ENCODE measurements at places on chromosomes 13 and 19.

- no peak for DNase-seq
Observed at GRCh38 chr19:17966550-17967256, at the start of gene KCNN1. KCNN1 (plus strand) TSS chr19:17967107; CDS start chr19:17973889, 6,782 bp downstream.

GRCh38 chr13:44573071-44573470 is 3.1 kb downstream of the TSC22D1 start:
- DNase-seq = no peak

- no peak for DNase-seq
Observed at GRCh38 chr19:44811122-44811419, 2.2 kb downstream of the BCAM start.

DNA sequence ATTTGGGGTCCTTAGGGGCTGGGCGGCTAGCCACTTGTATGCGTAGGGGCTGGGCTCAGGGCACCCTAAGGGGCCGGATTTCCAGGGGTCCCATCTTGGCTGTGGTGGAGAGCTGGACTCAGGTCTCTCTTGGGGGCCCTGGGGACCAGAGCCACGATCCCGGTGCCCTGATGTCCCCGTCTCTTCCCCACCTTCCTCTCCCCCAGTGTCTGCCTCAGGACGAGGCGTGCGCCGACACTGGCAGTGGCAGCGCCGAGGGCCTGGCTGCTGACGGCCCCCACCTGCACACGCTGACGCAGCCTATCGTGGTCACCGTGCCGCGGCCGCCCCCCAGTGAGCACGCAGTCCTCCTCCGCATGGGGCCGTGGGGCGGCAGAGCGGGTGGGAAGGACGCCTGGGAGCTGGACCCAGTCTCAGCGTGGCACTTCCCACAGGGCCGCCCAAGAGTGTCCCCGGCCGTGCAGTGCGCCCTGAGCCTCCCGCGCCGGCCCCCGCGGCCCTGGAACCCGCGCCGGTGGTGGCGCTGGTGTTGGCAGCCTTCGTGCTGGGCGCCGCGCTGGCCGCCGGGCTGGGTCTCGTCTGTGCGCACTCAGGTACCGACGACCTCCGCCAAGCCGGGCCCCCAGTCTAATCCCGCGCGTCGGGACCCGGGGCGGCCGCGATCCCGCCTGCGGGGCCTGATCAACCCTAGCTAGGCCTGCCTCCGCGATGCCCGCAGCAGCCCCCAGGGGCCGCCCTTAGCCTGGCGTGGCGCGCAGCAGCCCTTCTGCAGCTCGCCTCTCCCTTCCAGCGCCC is 2.7 kb upstream of the SNAPC2 start:
- DNase-seq = peak; percentile 28

DNA sequence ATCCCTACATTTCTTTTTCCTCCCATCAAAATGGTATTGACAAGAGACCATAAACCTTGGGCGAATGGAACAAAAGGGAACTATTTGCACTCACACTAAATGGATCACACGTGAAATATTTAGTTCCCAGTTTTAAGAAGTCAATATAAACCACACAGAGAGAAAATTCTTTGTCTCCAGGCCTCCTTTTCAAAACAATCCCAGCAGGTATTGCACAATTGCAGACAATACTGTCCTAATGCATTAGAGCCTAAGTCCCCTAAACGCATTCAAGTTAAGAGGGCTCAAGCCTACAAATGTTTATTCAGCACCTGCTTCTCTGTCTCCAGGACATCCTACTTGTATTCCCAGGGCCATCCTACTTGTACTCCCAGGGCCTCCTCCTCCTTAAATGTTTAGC is 1.3 kb upstream of the B3GLCT start:
- no peak for DNase-seq

- no peak for DNase-seq
Observed at GRCh38 chr13:97471711-97472110, 37.7 kb downstream of the RAP2A start.

DNA sequence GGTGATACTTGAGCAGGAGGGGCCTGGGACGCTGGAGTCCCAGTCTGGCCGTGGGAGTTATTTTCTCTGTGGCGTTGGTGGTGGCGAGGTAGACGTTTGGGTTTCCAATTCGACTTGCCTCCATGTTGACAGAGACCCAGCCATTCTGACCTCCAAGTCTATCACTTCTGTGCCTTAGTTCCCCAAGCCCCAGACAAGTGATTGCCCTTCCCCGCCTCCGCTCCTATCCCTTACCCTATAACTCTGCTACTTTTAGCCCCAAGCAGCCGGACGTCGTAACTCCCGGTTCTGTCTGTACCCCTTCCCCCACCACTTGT is 549 bp downstream of the TIMM50 start:
- no peak for DNase-seq

DNA sequence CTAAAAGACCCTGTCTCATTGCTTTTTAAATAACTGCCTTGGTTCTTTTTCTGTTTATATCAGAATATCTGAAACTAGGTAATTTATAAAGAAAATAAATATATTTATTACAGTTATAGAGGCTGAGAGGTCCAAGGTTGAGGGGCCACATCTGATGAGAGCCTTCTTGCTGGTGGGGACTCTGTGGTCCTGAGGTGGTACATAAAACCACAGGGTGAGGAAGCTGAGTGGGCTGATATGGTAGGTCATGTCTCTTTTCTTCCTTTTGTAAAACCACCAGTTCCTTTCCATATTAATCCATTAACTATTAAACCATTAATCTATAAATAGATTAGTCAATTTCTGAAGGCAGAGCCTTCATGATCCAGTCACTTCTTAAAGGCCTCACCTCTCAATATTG is 109.5 kb upstream of the SPRY2 start:
- no peak for DNase-seq

GRCh38 chr19:1211494-1212234 is 6.1 kb downstream of the STK11 start:
- DNase-seq = no peak

DNA sequence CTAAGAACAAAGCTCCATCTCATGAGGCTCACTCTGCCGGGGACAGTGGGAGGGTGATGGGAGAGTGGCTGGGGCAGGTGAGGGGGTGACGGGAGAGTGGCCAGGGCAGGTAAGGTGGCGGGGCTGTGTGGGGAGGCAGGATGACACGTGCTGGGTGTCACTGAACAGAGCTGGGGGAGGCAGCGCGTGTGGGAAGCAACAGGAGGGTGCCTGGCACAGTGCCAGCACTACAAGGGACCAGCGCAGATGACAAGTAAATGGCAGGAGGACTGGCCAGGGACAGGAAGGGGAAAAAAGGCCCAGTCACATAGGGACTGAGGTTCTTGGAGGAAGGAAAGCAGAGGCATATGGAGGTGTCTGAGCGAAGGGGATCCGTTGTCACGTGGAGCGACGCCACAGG is 129.9 kb downstream of the RNF17 start:
- no peak for DNase-seq

DNA sequence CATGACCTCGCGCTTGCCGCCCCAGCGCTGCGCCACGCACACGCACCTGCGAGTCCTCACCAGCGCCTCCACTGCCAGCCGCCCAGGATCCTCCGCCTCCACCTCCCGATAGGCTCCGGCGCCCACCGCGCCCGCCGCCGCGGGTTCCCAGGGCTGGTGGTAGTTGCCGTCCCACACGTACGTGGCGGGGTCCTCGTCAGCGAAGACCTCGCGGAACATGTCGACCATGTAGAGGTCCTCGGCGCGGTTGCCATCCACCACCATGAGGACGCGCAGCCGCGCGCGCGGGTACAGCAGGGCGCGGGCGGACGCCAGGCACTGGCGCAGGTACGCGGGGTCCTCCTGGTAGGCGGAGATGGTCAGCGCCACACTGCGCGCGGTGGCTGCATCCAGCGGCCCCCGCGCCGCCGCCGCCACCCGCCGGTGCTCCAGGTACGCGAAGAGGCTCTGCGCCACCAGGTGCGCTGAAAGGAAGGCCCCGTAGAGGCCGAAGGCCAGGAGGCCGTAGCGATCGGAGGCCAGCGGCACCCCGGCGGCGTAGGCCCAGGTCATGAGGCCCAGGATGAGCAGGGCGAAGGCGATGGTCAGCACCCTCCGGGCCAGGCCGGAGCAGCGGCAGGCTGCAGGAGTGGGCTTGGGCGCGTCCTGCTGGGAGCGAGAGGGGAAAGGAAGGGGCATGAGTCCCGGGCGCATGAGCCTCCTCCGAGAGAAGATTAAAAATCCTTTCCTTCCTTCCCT is 4.4 kb downstream of the HAS1 start:
- DNase-seq = no peak

DNA sequence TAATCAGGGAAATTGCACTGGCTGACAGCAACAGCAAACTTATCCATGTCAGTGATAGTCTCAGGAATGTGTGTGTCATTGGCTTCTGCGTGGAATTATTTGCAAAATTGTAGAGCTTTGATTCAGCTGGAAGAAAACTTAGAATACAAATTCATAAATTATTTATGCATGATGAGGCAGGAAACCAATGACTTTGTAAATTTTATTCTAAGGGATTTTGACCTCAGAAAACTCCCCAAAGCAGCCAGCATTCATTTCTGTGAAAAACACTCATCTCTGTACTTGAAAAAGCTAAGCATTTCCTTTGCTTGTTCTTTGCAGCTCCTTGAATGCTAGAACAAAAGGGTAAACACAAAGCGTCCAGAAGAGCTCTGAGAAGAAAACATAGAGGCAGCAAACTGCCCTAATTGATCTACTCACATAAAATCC is 162.4 kb downstream of the DCT start:
- DNase-seq = no peak

- DNase-seq = no peak
Observed at GRCh38 chr13:111948811-111949210, 118.1 kb upstream of the SOX1 start.

GRCh38 chr13:107124129-107124718 is 556.3 kb upstream of the ARGLU1 start:
- DNase-seq = no peak

DNA sequence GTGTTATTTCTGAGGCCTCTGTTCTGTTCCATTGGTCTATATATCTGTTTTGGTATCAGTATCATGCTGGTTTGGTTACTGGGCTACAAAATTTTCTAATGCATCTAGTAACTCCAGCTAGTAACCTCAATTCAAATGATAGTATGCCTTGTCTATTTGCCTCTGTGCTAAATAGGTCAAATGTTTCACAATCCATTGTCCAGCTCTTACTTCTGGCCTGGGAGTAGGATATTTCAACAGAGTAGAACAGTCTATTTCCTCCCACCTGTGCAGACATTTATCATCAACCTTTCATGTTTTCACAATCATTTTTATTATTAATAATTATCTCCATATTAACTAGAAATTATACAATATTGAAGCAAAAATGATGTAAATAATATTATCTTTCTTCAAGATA is 18.1 kb upstream of the NDFIP2 start:
- no peak for DNase-seq

GRCh38 chr13:32989942-32990341 is 26.3 kb upstream of the KL start:
- no peak for DNase-seq
